NCI-H1930 (cell line): ENCODE measurements at places on chromosomes 12 and 14.

DNA sequence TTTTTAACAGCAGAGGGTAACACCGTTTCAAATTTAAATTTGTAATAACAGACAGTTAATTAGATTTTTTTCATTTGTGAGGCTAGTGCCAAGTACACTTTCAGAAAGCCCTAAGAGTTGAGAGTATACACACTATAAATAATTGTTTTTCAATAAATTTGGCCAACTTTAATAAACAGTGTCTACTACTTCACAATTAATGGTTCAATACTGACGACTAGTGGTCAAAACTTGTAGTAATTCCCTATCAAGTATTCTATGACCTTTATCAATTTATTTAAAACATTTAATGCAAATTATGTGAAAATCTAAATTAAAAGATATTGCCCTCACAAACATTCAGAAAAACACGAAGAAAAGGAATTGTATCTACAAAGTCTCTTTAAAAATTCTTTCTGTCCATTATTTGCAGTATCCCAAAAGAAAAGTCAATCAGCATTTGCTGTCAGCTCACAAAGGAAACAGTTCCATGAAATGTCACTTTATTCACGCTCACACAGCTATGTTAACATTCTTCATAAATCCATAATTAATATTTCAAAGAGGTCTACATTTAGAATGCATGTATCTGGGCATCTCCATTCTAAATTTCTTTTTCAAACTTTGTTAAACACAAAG is 91.2 kb downstream of the CEP128 start:
- no peak for DNase-seq

- no peak for DNase-seq
Measured at GRCh38 chr12:2451025-2451424, 343.7 kb upstream of the FKBP4 start.

- no peak for DNase-seq
Measured at GRCh38 chr14:94673781-94674231, 61.6 kb downstream of the SERPINA3 start.

GRCh38 chr12:56387152-56387736 is 24.6 kb upstream of the APOF start:
- DNase-seq = no peak

GRCh38 chr14:77543637-77544334 is 45.2 kb upstream of the ISM2 start:
- no peak for DNase-seq

GRCh38 chr14:68191567-68192321 is 372.2 kb downstream of the RAD51B start:
- DNase-seq = no peak

DNA sequence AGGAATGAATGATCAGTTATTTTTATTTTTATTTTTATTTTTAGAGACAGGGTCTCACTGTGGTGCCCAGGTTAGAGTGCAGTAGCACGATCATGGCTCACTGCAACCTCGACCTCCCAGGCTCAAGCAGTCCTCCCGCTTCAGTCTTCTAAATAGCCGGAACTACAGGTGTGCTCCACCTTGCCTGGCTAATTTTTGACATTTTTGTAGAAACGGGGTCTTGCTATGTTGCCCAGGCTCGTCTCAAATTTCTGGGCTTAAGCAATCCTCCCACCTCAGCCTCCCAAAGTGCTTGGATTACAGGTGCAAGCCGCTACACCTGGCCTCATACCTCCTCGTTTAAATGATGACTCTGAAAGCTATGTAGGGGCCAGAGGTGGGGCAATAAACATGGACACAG is 706.0 kb downstream of the MED13L start:
- DNase-seq = no peak

GRCh38 chr12:11650286-11651281 is 1.1 kb downstream of the ETV6 start:
- DNase-seq = no peak

DNA sequence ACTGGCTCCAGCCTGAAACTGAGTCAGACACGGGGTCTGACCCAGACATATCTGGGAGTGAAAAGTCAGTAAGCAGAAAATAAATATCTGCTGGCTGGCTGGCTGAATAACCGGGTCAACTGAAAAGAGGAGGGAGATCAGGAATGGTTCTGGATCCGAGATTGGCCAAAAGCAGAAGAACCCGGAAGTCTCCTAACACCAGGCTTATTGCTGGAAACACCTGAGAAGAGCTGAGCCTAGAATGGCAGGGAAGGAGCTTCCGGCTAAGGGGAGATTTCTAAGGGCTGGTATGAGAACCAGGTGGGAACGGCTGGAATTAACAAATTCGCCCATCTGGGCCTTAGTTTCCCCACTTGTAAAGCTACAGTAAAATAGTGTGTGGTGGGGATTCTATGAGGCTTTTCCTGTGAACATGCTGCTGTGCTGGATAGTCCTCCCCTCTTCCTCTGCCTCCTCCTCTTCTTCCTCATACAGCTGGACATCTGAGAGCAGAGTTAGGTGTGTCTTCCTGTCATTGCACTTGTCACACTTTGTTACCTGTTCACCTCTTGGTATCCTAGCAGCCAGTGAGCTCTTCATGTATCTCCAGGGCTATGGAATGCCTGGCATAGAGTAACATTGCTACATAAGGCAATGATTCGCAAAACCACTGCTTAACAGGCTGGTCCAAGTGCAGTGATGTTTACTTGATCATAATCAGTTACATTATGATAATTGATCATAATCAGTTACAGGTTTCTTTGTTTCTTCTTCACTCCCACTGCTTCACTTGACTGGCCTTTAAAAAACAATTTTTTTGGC is 2.0 kb upstream of the SHMT2 start:
- DNase-seq = no peak

- no peak for DNase-seq
Measured at GRCh38 chr12:50201987-50202521, 34.9 kb upstream of the CERS5 start.

DNA sequence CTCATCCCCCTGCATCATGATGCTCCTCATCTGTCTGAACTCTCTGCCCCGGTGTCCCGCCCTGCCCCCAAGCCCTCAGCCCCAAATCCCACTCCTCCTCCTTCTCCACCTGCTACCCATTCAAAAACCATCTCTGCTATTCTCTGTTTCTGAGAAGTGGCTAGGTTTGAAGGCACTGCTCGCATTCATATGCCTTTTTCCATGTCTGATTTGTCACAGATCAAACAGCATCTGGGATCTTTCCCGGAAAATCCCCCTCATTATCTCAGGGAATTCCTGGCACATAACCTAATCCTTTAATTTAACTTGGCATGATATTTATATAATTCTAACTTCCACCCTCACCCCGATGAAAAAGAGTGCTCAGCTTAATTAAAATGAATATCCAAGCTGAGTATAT is 3.3 kb upstream of the ADAM20 start:
- DNase-seq = no peak

- no peak for DNase-seq
Measured at GRCh38 chr12:64835901-64836300, 11.5 kb downstream of the TBC1D30 start.

DNA sequence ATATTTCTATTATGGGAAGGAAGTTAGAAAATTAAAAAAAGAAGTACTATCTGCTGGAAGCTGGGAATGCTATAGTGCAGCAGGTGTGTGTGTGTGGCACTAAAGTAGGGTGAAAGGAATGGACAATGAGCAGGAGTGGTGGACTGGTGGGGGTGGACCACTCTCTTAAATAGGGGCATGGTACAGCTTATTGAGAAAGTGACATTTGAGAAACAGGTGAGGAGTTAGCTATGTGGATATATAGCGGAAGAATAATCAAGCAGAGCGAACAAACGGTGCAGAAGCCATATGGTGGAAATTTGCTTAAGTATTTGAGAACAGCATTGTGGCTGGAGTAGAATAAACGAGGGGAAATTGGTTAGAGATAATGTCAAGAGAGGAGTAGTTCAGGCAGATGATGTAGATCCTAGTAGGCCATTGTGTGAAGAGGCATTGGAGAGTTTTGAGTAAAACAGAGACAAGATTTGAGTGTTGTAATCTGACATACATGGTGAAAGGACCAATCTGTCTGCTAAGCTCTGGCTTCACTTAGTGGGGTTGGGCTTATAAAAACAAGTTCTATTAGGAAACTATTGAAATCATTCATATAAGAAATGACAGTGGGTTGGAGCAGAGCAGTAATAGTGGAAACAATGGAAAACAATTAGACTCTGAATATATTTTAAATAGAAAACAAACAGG is 149.2 kb upstream of the SYT10 start:
- DNase-seq = no peak

DNA sequence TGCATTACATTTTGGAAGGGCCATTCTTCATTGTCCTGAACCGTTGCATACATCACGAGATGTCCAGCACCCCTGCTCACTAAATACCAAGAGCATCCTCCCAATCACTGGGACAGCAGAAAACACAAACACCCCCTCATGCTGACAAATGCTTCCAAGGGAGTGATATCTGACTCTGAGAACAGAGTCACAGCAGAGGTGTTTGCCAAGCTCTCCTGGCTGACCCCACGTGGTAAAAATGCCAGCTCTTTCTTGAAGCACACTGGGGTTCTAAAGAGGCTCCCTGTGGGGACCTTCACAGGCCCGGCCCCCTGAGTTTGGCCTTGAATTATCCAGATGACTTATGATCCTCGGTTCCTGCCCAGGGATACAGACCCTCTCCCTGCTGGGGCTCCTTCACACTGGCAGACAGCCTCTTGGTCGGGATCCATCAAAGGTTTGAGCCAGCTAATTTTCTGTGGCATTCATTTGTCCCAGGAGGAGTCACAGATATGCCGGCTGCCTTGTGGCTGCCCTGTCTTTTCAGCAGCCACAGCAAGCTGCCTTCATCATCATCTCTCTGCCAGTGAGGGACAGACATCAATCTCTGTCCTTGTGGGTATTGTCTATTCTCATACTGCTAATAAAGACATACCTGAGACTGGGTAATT is 43.1 kb upstream of the PSMC1 start:
- DNase-seq = no peak

- DNase-seq = no peak
Measured at GRCh38 chr12:10293151-10293550, 14.5 kb upstream of the KLRD1 start.

- DNase-seq = no peak
Measured at GRCh38 chr14:99745307-99745951, 47.8 kb upstream of the EML1 start.

GRCh38 chr12:47022296-47022695 is 57.1 kb upstream of the PCED1B start:
- DNase-seq = no peak

DNA sequence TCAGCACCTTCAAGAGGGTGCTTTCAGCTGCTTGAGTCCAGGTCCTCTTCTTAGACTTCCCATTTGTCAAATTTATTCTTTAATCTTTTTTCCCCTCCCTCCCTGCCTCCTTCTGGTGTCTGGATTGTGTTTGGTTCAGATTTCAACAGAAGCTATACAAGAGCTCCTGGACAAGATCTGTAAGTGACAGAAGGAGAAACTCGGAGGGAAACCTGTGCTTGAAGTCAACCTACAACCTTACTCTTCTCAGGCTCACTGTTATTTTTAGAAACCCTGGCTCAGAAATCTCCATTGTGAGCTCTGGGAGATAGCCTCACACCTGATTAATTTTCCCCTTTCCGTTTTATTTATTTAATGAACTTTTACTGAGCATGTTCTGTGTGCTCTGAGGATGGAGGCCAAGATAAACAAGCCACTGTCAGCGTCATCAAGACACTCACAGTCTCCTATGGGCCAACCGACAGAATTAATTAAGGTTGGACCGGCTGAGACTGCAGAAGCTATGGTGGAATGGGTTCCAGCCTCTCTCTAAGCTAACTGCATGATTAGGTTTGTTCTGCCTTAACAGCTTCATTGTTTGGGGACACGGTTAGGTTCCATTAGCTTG is 13.5 kb downstream of the PDE1B start:
- DNase-seq = no peak

GRCh38 chr14:79668951-79669350 is 542.4 kb downstream of the DIO2 start:
- DNase-seq = no peak

- DNase-seq = no peak
Measured at GRCh38 chr14:31252865-31253264, 45.3 kb upstream of the HECTD1 start.

DNA sequence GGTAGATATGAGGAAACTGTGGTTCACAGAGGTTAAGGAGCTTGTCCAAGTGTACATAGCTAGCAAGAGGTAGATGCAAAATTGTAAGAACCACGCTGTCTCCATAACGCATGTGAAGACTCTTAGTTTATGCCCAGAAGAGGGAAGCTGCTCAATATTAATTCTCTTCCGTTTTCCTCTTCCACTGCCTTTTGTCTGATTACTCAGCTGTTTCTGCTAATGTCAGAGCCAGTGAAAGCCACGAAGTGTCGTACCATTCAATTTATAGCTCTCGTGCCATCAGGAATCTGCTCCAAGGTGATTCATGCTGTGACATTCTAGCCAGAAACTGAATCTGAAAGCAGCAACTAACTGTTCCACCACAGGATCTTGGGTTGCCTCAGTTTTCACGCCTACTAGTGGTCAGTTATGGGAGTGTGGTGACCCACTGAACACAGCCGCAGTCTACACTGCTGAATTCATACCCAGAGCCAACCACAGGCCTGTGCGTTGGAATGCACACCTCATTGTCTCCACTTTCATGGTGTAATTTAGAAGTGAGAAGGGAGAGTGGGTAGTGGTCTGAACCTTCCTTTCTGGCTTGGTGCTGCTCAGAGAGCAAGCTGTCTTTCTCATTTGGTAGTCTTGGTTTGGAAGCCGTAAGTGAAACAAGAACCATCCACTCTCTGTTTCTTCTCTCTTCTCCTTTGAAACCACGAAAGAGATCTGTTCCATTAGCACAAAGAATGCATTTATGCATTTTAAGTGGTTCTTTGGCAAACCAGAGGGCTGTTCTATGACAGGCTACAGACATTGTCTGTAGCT is 74.2 kb upstream of the NAP1L1 start:
- no peak for DNase-seq

- DNase-seq = peak; percentile 26
Measured at GRCh38 chr14:29548948-29549370, 378.7 kb downstream of the PRKD1 start.

- DNase-seq = peak; percentile 83
Measured at GRCh38 chr12:70365648-70366518, at the start of gene KCNMB4. Gene KCNMB4, plus strand, starts transcription at chr12:70366290. Its CDS starts 445 bp downstream, at chr12:70366735.

GRCh38 chr12:79298506-79298905 is 392.3 kb downstream of the PAWR start:
- DNase-seq = no peak

- DNase-seq = no peak
Measured at GRCh38 chr12:122421187-122421820, 1.2 kb downstream of the CLIP1 start.

- DNase-seq = no peak
Measured at GRCh38 chr12:122202017-122202416, 1.5 kb upstream of the B3GNT4 start.

DNA sequence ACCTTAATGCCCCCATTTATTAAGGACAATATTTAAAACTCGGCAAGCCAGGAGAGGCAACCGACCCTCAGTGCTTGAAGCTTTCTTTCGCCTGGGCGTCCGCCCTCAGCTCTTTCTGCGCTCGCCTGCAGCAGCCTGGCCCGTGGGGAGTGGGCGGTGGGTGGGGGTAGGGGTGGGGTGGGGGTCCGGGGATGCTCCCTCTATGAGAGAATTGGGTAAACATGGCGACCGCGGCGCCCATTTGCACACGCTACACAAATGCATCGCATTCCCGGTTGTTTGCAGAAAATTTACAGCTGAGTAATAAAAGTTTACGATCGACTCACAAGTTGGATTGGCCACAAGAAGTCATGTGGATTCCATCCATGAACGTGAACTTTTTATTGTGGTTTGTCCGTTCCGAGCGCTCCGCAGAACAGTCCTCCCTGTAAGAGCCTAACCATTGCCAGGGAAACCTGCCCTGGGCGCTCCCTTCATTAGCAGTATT is 7.7 kb downstream of the HOXC8 start:
- no peak for DNase-seq
